ENCODE measurements at places on chromosomes 7 and 10. TPM values are rescaled to one million over a fixed set of nuclear protein-coding genes. Genes with fewer than 3 reads are reported as not detected.

DNA sequence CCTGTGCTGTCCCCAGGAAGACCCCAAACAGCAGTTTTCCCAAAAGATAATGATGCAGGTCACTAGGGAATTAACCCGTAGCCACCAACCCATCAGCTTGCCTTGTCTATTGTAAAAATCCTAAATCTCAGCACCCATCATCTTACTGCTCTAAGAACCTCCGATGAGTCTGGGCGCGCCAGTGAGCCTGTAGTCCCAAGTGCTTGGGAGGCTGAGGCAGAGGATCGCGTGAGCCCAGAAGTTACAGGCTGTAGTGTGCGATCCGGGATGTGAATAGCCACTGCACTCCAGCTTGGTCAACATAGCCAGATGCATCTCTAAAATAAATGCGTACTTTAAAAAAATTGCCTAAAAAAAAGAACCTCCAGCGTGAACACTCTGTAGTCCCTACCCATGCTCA lies 951 bp downstream of the AS3MT start:
- DNase-seq = no peak

DNA sequence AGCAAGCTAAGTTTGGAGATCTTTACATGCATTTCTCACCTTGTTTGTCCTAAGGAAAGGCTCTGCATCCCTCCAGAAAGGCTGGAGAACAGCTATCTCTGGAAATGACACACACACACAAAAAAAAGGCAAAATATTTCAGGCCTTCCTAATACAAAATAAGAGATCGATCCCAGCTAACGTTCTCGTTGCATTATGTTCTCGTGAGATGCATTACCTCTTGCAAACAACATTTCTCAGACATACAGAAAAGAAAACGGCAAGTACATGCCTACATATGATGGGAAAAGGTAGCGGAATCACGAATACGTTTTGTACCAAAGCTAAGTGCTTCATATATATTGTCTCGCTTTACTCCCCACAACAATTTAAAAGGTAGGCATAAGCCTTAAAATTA lies 488 bp downstream of the MTERF1 start:
- DNase-seq = no peak

- no peak for DNase-seq
These were observed 232.3 kb upstream of the NPY start for GRCh38 chr7:24051651-24052050.

GRCh38 chr10:24989867-24990266 lies 26.1 kb downstream of the ENKUR start:
- no peak for DNase-seq

DNA sequence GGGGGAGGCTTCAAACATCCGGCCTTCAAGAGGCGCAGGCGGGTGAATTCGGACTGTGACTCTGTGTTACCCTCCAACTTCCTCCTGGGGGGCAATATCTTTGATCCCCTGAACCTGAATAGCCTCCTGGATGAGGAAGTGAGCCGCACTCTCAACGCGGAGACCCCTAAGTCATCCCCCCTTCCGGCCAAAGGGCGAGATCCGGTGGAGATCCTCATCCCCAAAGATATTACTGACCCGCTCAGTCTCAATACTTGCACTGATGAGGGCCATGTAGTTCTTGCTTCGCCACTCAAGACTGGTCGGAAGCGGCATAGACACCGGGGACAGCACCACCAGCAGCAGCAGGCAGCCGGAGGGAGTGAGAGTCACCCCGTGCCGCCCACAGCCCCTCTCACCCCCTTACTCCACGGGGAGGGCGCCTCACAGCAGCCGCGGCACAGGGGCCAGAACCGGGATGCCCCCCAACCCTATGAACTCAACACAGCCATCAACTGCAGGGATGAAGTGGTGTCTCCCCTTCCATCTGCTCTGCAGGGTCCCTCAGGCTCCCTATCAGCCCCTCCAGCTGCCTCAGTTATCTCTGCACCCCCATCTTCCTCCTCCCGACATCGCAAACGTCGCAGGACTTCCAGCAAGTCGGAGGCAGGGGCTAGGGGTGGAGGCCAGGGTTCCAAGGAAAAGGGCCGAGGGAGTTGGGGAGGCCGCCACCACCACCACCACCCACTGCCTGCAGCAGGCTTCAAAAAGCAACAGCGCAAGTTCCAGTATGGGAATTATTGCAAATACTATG lies 1.1 kb downstream of the MEPCE start:
- DNase-seq = no peak

DNA sequence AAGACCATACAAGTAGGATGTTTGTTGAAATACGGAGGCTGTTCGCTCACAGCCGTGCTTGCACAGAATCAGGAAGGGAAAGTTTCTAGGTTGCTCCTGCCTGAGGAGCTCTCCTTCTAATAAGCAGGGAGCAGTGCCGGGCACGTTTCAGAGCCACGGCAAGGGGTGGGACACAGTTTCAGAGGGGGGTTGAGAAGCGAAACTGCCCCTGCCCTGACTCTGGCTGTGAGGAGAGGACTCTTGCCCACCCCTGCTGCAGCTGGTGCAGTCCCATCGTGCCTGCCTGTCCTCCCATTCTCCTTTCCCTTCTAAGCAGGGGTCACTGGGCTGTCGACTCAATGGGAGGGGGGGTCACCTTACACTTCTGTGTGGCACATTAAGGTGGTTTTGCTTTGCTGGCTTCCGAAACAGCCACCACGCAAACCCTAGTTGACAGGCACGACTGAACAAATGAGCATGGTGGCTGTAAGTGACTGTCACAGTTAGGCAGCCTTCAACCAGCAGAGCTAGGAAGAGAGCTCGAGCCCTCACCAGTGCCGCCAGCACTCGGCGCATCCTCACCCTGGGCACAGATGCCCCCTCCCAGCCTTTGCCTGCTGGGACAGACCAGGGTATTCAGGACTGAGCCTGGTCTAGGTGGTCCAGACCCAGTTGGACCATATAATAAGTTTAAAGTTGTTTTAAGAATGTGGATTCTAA lies 37.5 kb downstream of the ZNF467 start:
- DNase-seq = no peak

GRCh38 chr10:528173-529165 lies 161.0 kb downstream of the DIP2C start:
- DNase-seq = no peak

DNA sequence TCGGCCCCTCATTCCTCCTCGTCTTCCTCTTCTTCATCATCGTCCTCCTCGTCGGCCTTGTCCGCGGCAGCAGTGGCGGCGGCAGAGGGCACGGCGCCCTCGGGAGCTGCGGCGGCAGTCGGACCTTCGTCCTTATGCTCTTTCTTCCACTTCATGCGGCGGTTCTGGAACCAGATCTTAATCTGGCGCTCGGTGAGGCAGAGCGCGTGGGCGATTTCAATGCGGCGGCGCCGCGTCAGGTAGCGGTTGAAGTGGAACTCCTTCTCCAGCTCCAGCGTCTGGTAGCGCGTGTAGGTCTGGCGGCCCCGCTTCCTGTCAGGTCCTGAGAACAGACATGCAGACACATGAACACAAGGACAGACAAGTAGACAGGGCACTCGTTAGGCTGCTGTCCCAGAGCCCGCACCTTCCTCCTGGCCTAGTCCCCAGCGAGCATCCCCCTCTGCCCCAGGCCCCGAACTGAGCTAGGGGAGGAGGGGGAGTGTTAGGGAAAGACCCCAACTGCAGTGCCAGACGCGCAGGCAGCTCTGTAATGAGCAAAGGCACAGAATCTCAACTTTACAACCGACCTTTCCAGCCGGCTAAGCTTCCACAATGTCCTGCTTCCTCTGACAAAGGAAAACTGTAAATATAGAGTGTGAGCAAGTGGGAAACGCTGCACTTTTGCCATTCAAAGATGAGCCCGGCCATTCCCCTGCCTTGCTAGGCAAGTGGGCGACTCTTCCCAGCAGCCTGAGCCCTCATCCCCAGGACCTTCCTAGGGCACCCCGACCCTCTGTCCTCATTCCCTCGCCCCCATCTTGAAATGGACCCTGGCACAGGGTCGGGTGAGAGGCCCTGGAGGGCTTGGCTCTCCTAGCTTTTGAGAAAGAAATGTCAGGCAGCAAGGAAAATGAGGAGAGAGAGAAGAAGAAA lies 1.3 kb downstream of the HOXA7 start:
- peak; percentile 52 for DNase-seq

- no peak for DNase-seq
These were observed 18.8 kb downstream of the TET1 start for GRCh38 chr10:68578974-68579373.

DNA sequence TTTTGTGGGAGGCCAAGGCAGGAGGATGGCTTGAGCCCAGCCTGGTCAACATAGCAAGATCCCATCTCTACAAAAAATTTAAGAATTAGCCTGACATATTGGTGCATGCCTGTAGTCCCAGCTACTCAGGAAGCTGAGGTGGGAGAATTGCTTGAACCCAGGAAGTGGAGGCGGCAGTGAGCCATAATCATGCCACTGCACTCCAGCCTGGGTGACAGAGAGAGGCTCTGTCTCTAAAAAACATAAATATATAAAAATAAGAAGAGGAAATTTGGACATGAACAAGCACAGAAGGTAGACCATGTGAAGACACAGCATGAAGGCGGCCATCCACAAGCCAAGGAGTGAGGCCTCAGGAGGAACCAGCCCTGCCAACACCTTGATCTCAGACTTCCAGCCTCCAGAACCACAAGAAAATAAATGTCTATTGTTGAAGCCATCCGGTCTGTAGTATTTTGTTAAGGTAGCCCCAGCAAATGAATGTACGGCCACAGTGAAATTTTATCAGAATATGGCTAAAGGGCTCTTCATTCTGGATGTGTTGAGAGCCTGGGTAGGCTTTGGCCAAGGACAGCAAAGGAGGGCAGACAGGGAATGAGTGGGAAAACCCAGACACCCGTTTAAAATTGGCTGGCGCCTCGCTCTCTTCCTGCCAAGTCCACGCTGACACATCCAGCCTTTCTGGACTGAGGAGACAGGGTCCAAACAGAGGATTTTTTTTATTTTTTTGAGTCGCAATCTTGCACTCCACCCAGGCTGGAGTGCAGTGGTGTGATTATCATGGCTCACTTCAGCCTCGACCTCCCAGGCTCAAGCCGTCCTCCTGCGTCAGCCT lies 12.9 kb upstream of the GRID2IP start:
- DNase-seq = no peak

DNA sequence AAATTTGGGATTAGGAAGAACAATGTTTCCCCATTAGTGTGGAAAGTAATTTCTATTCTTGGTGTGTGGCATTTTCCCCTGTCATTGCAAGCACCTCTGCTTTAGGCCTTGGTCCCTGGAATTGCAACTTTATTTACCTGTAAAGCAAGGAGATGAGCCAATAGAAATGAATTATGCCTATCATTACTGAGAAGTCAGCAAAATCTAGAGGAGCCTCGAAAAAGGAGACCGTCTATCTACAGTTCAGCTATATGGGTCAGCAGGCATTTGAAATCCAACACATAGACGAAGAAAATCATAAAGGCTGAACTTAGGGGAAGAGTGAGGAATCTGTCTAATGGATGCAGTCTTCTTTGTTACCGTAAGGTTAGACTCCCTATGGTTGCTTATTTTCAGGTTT lies 161.1 kb downstream of the CCDC71L start:
- DNase-seq = no peak

GRCh38 chr10:49109669-49110340 lies 5.5 kb downstream of the VSTM4 start:
- peak; percentile 64 for DNase-seq

- DNase-seq = no peak
These were observed 333.1 kb downstream of the ETV1 start for GRCh38 chr7:13656330-13656729.

DNA sequence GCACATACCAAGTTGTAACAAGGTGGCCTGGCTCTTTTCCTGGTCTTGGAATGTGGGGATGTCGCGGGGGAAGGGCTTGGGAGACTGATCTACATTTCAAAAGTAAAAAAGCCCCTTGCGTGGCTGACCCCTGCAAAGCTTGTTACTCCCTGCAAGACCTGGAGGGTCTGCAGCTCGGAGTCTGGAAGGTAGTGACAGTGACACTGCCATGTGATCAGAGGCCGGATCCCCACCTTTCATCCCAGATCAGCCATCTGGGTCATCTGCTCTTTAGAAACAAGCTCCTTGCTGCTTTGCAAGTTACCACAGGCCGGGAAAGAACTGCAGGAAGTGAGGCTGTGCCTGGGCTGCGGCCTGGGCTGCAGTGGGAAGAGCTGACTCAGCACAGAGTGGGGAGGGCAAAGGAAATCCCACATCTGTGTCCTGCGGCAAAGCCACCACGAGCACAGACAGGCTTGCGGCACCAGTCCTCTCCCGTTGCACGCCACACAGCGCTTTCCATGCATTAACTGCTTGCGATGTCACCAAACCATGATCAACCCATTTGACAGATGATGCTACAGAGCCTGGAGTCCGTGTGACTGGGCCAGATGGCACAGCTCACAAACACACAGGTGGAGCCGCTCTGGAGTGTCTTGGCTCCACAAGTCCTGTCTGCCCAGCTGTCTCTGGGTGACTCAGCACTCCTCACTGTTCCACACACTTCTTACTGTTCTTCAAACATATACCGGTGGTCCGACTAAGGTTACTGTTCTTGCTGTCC lies 97.7 kb downstream of the SH3PXD2A start:
- peak; percentile 52 for DNase-seq

- DNase-seq = no peak
These were observed 10.9 kb downstream of the ADCK2 start for GRCh38 chr7:140683657-140684056.

STEAP1 gene
- total RNA-seq = 2.5 TPM

SLC16A12 gene
- total RNA-seq = 1.9 TPM

COG5 gene
- 18.8 TPM for total RNA-seq

ADK gene
- total RNA-seq = 27.5 TPM

POLR2J2 gene
- 2.9 TPM for total RNA-seq

HABP2 gene
- total RNA-seq = not detected

Measured in psoas muscle (tissue), 8 donors.